ENCODE measurements at places on chromosomes 6 and 20.

DNA sequence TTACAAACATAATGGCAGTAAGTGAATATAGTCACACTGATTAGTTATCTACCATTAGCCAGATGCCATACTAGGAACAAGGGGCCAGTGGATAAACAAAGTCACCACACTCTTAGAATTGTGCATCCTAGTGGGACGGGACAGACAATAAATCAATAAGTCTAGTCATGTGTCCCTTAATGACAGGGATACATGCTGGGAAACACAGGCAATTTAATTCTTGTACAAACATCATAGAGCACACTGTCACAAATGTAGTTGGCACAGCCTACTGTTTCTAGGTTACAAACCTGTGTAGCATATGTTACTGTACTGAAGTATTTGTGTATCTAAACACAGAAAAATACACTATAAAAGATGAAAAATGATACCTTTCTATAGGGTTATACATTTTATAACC, 123.0 kb upstream of the FAM184A start:
- no peak for DNase-seq

GRCh38 chr6:134419716-134420115, 101.8 kb upstream of the SGK1 start:
- no peak for DNase-seq

GRCh38 chr6:82000551-82000950, 247.0 kb downstream of the IBTK start:
- DNase-seq, result no peak

GRCh38 chr6:136252441-136252840, 2.3 kb upstream of the MTFR2 start:
- no peak for DNase-seq

Measured in activated CD4-positive, alpha-beta T cell treated with anti-CD3 and anti-CD28 coated beads, Interleukin-2, Interleukin-4, amounts not matched to agents 100 ng/mL and 50 ng/mL, durations not matched to agents 16 hours and 8 hours (primary cell).